ENCODE measurements at places on chromosomes 2 and 18.

- DNase-seq: peak; percentile 22
Observed at GRCh38 chr2:237092920-237093781, 7.5 kb downstream of the COPS8 start.

DNA sequence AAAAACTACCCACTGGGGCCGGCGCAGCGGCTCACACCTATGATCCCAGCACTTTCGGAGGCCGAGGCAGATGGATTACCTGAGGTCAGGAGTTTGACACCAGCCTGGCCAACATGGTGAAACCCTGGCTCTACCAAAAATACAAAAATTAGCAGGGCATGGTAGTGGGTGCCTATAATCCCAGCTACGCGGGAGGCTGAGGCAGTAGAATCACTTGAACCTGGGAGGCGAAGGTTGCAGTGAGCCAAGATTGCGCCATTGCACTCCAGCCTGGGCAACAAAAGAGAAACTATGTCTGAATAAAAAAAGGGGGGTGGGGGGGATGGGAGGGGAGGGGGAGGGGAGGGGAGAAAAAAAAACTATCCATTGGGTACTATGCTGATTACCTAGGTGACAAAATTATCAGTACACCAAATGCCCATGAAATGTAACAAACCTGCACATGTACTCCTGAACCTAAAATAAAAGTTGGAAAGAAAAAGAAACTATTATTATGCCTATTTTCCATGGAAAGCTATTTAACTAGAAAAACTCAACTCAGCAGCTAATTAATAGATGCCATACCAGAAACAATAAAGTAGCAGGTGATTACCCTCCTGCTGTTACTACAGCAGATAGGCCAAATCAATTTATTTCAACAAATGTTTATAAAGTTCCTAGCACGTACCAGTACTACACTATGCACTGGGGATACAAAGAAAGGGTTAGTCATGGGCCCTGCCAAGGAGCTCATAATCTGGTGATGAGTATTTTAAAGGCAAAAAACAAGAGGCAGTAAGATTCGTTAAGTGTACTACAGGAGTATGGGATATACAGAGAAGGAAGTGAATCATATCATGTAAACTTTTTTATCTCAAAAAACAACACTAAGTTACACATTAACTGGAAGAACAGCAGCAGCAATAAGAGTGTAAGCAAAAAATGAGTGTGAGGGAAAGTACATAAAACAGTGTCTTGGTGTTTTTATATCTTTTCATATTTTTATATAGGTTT lies 112.8 kb upstream of the SLC39A10 start:
- DNase-seq: no peak

GRCh38 chr18:38362286-38362792 lies 796.7 kb upstream of the CELF4 start:
- no peak for DNase-seq

DNA sequence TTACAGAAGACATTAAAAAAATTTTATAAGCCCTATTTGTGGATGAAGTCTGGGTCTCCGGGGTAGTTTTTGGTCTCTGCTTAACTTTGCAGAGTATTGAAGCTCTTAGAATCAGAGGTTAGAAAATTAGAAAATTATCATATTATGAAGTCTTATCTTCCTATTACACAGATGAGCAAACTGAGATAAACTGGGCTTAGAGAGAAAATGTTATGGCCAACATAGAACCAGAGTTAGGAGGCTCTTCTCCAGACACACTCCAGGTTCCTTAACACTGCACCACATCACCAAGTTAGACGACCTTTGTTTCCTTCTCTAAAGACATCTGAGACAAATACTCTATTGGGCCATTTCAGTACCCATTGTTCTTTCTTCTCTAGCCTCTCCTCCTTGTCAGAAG lies 36.7 kb upstream of the NEB start:
- no peak for DNase-seq

DNA sequence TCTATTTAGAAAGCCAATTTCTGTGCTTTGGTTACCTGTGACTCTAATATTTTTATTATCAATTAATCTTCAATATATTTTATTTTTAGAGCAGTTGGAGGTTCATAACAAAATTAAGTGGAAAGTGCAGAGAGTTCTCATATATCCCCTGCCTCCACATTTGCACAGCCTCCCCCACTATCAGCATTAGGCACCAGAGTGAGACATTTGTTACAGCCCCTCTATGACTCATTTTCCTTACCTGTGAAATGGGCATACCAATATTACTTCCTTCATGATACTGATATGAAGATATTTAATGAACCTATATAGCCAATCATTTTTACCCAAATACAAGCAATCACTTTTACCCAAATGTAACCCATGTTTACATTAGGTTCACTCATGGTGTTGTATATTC lies 34.0 kb upstream of the CYTIP start:
- DNase-seq: no peak

- no peak for DNase-seq
Observed at GRCh38 chr2:73235315-73236028, 1.4 kb downstream of the CCT7 start.

GRCh38 chr2:23475036-23475435 lies 90.1 kb downstream of the KLHL29 start:
- DNase-seq: no peak
